ENCODE measurements at places on chromosomes 1 and 21.

- DNase-seq: peak; percentile 88
These were observed 4.9 kb upstream of the POFUT2 start for GRCh38 chr21:45292399-45293219.

GRCh38 chr1:183764981-183765380 is 39.9 kb upstream of the RGL1 start:
- no peak for DNase-seq

GRCh38 chr1:174134003-174134659 is 25.2 kb upstream of the RABGAP1L start:
- DNase-seq: peak; percentile 4

DNA sequence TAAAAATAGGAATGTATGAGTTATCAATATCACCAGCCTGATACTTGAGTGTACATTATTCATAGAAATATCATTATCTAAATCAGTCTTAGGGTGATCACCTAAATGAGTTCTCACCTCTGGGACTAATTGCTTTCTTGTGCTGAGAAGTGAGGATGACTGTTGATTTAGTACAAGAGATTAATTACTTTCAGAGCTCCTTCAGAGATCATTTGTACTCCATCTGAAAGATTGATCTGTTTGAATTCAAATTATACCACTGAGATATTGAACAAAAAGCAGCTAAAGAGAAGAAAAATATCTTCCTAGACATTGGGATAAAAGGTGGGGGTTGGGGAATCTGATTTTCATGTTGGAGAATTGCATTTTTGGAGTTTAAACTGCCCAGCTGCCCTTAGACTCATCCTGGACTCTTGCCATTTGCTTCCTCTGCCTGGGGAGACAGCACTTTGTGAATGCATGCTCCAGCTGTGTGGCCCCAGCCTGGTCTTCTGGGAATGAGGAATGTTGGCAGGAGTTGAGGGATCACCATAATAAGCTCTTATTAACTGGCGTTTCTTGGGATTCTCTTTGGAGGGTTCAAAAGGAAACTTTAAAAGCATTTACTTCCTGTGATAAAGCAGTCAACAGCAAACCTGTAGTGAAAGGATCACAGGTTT is 19.7 kb upstream of the PGBD2 start:
- no peak for DNase-seq

DNA sequence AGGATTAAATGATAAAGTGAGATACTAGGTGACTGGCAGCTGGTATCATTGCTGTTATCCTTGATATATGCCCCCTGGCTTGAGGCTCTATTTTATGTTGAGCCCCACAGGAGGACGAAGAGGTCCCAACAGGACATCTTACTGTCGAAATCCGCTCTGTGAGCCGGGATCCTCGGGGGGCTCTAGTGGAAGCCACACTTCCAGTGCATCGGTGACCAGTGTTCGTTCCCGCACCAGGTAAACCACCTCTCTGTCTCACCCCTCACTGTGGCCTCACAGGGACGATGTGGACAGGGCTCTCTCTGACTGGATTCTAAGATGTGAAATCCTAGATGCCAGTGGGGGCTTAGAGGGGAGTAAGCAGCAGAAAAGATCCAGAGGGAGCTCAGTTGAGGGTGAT is 2.1 kb downstream of the TMEM39B start:
- DNase-seq: no peak

DNA sequence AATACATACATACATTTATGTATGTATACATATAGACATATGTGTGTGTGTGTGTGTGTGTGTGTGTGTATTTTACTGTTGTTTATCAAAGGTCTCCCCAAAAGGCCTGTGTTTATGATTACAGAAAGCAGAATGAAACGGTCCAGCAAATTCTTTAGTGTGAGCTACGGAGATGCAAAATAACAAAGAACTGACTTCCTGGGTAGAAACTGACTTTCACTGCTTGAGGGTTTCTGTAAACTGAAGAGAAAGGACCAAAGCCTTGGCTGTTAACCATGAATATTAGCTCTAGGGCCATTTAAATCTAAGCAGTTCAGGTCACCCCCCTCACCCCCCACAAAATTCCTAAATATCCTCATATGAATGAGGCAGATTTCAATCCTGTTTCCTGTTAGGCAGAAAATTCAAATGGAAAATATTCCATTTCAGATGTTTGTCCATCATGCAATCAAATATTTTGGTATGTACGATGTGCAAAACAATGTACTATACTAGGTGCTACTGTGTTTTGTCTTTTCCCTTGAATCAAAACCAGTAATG is 213.2 kb downstream of the TGFB2 start:
- DNase-seq: no peak

DNA sequence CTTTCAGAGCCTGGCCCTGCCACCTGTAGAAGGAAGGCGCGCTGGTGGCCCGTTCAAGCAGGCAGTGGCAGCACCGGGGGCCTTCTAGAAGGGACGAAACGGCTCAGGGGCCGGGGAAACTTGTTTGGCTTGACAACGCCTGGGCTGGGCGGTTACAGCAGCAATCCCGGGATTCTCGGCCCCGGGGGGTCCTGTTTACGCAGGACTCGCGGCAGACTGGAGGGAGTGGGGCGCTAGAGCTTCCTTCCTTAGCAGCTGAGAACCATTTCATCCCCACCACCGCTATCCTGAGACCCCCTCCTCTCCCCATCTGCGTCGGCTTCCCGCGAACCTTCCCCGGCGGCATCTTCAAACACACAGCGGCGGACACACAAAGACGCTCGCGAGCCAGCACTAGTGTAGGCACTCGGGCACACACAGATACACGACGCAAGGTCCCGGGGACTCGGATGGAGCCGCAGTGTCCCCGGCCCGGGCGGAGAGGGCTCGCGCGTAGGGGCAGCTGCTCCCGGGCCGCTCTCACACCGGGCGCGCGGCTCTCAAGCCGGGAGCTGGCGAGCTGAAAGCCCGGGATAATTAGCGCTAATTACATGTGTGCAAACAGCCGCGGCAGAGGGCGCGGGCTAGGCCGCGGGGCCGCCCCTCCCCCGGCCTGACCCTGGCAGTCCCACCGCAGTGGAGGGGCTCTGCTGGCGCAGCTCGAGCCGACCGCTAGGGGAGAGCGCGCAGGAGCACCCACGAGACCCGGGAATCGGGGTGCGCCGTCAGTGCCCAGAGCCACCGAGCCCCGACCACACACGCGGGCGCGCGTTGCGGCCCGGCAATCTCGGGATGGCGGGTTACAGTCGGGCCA is 271.4 kb downstream of the FOXD2 start:
- DNase-seq: no peak

DNA sequence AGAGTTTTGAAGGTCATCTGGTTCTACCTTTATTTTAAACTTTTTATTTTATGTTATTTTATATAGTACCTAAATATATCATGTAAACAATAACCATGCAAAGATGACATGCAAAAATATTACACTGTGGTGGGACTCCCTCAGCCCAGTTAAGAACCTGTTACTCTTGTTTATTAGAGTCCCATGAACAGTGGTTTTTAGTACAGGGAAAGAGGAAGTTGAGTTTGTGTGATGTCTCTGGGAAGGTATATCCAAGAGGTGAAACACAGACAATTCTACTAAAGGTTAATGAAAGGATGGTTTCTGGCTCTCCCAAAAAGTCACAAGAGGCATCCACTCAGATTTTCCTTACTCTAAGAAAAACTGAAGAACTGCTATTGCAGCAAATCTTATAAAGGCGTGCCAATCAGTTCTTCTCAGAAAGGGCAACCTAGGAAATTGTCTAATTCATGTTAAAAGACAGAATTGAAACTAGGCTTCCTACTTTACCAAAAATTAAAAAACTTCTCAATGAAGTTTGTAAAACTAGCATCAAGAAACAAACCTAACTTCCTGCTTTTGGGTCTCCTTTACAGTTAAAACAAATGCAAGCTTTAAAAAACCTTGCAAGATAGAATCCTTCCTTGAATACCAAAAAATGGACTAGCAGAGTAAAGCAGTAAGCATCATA is 19.9 kb downstream of the GFI1 start:
- no peak for DNase-seq

- DNase-seq: no peak
These were observed 6.7 kb downstream of the ZBTB7B start for GRCh38 chr1:155009221-155009711.

DNA sequence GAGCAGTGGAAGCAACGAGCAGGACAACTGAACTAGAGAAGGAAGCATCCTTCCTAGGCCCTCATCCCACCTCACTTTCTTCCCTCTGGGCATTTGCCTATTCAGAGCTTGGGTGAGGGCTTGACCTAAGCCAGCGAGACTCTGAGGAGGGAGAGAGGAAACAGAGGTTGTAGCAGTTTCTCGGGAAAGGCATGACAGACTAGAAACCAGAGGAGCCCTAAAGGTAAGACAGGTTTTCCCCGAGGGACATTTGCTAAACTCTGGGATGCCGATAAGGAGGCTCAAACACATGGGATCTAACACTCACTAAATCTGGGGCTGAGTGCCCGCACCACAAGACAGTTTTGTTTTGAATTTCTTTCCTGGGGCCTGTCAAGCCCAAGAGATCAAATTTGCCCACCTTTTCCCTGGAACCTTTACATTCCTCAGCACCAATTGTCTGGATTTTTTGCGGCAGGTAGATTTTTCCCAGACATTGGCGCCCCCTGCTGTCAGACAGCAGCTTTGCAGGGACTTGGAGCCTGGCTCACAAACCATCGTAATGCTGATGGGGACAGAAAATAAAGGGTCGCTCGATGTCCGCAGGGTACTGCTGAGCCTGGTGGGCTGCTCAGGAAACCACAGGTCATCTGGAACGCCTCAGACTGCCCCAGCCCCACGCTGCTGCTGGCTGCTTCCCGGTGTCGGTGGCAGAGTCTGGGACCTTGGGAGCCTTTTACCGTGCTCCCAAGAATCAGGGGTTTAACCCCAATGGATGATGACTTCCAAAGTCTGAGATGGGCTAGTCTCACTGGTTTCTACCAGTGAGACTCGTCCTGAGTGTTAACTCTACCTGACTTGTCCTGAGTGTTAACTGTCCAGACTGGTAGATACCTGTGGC is 23.4 kb upstream of the TSPAN2 start:
- peak; percentile 53 for DNase-seq

GRCh38 chr1:245582026-245582425 is 427.2 kb downstream of the KIF26B start:
- DNase-seq: no peak

GRCh38 chr1:168482106-168482505 is 61.7 kb downstream of the XCL2 start:
- no peak for DNase-seq

DNA sequence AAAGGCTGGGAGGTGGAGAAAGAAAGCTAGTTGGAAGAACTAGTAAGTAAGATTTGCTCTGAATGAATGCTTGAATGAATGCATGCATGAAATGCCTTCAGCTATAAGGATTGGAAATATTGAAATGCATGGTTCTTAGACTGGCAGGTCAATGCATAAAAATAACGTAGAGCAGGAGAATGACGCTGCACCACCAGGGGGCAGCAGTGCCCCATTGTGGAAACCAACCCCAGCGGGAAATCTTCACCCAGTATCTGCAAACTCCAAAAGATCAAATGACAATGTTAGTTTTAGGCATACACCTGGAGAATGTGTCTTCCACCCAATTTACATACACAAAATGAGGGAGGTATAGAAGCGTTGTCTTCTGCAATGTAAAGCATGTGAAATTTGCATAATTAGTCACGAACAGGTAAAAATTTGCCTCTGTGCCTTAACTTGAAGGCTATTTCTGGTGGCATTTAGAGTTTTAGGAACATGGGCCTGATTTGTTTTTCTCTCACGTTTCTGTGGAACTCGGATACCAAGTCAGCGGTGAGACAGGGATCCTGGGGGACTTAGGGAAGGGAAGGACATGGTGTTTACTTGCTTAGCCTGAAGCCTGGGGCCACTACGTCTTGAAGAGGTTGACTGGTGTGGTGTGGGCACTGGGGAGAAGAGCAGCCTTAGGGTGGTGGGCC is 78.6 kb downstream of the HHAT start:
- DNase-seq: peak; percentile 57

- DNase-seq: no peak
These were observed 2.3 kb upstream of the MAP3K6 start for GRCh38 chr1:27368869-27369582.

DNA sequence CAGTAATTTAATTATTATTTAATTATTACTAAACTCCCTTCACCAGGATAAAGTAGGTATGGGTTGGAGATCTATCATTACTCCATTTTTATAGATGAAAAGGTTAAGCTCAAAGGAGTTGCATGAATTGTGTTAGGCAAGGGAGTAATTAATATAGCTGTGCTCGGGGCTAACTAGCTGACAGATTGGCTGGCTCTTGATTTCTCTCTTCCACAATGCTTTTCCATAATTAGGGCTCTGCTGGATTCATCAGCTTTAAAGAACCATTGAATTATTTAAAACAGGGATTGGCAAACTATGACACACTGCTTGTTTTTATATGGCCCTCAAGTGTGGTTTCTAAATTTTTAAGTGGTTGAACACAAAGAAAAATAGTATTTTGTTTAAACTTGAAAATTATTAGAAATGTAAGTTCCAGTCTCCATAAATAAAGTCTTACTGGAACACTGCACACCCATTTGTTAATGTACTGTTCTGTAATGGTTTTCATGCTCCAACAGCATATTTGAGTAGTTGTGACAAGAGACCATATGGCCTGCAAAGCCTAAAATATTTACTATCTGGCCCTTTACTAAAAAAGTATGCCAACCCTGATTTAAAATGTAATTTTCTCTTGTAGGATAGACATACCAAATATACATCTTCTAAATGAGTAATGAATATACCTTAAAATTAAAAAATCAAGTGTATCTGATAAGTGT is 76.4 kb downstream of the GDAP2 start:
- no peak for DNase-seq

GRCh38 chr1:30133414-30134055 is 589.9 kb downstream of the MATN1 start:
- no peak for DNase-seq

- no peak for DNase-seq
These were observed 157.1 kb upstream of the NRIP1 start for GRCh38 chr21:15221799-15222386.

- no peak for DNase-seq
These were observed 809.2 kb downstream of the USP25 start for GRCh38 chr21:16538936-16539440.

GRCh38 chr1:21293537-21294265 is 3.4 kb upstream of the ECE1 start:
- no peak for DNase-seq

DNA sequence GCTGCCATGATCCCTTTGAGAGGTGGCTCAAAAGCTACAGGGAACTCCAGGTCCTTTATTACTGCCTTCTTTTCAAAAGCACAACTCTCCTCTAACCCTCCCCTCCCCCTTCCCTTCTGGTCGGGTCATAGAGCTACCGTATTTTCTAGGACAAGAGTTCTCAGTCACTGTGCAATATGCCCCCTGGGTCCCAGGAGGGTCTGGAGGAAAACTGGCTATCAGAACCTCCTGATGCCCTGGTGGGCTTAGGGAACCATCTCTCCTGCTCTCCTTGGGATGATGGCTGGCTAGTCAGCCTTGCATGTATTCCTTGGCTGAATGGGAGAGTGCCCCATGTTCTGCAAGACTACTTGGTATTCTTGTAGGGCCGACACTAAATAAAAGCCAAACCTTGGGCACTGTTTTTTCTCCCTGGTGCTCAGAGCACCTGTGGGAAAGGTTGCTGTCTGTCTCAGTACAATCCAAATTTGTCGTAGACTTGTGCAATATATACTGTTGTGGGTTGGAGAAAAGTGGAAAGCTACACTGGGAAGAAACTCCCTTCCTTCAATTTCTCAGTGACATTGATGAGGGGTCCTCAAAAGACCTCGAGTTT is 3.1 kb downstream of the BTG2 start:
- no peak for DNase-seq
